Fibroblast of the conjunctiva (primary cell): ENCODE measurements at places on chromosomes 5 and 9.
A peak's percentile ranks its signal among the peaks of the same experiment; 100 is the strongest.

DNA sequence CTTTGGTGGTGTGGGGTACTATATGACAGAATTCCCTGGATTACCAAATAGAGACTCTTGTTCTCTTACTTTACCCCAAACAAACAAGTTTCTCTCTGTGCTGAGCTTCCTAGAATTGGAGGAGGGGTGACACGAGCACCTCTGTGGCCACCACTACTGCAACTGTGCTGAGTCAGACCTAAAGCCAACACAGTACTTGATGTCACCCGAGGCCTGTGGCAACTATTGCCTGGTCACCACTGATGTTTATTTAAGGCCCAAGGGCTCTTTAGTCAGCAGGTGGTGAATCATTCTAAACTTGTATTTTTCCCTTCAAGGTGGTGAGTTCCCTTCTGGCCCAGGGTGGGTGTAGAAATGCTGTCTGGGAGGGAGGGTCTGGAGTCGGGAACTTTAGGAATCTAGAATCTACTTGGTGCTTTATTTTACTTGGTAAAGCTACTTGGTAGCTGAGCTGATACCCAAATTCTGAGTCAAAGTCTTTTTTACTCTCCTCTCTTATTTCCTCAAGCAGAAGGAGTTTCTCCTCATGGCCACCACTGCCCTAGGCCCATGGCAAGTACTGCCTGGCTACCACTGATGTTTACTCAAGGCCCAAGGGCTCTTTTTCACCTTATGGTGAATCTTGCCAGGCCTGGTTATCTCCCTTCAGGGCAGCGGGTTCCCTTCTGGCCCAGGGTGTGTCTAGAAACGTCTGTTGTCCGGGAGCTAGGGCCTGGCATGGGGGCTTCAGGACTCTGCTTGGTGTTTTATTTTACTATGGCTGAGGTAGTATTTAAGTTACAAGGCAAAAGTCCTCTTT, 9.8 kb downstream of the LURAP1L start:
- peak; percentile 51 for DNase-seq

DNA sequence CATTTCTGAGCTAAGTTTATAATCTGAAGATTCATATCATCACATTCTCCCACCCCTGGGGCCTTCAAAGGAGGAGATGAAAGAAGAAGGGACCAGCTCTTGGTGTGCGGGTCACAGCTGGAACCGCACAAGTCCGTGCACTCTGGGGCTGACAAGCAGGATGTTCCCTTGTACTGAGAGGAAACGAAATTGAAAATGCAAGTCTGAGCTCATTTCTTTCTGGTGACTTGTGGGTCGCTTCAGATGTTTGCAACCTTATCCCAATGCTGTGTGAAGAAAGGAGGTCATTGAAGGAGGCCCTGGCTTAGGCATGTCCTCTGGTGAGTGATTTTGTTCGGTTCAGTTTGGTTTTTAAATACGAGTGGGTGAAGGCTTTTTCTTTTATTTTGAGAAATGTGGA, 59.6 kb downstream of the C9orf152 start:
- no peak for DNase-seq

GRCh38 chr5:11792621-11793020, 111.6 kb downstream of the CTNND2 start:
- DNase-seq = no peak

DNA sequence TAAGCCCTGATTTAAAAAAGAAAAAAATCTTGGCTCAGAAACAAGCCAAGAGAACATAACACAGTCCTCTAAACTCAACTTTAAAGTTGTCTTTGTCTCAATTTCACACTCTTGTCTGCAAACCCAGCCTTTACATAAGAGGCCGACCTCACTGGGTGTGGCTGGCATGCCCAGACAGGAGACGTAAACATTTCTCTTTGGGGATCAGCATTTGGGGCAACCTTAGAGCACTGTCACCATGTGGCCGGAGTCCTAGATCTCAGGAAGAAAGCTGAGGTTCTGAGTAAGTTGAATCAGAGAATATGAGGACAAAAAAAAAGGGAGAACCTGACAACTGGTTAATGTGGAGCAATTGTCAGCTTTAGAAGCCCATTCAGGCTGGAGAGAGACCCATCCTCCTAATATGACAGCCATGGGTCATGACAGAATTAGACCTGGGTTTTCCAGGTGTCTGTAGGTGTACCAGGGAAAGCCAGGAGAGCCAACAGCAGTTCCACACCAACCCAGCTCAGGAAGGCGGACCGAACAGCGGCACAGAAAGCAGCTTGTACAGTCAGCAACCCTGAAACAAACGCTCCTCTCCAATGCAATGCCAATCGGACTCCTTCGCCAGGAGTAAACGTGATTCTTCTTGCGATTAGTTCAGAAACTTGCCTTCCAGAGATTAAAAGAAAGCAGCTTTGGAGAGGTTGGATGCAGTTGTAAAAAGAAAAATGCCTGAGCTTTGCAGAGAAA, 97.9 kb upstream of the MAP3K1 start:
- no peak for DNase-seq

GRCh38 chr5:179267071-179267670, 78.1 kb downstream of the ADAMTS2 start:
- DNase-seq = no peak

GRCh38 chr9:69090946-69091345, 55.4 kb downstream of the FXN start:
- DNase-seq = no peak

DNA sequence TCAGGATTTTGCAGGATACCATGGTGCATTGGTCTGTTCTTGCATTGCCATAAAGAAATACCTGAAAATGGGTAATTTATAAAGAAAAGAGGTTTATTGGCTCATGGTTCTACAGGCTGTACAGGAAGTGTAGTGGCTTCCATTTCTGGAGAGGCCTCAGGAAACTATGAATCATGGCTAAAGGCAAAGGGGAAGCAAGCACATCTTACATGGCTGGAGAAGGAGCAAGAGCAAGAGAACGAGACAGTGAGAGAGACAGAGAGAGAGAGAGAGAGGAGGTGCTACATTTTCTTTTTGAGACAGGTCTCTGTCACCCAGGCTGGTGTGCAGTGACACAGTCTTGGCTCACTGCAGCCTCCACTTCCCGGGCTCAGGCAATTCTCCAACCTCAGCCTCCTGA, 43.9 kb downstream of the P4HA2 start:
- no peak for DNase-seq

- DNase-seq = no peak
Observed at GRCh38 chr9:121901616-121902015, 191.5 kb downstream of the TTLL11 start.

GRCh38 chr9:78031444-78031892, at the start of gene GNAQ:
TSS of gene GNAQ (minus strand) at chr9:78031811. CDS start at chr9:78031235, 576 bp downstream.
- no peak for DNase-seq

DNA sequence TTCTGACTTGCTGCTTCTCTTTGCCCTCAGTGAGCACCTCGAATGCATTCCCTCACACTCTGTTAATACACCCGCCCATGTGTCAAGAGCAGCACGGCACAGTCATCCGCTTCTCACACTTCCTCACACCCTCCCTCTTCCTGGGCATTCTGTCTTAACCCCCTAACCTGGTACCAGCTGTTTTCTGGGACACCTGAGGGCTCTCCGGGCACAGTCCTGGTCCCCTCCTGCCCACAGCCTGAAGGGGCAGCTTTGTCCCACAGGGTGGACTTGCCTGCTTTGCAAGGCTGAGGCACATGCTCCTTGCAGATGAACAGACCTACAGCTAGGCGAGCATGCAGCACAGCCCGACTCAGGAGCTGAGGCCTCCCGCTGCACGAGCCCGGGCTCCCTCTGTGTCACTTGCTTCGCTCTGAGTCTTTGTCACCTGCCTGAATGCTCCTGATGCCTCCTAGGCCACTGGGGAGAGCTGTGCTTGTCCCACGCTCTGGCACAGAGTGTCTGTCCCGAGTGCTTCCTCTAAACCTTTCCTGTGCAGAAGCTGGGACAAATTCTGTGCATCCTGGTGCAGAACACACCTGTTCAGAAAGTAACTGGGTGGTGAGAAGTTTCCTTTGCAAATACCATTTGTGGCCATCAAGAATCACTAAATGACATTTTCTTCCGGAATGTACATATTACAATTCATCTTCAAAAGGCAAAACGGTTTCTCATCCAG, 47.8 kb downstream of the AHRR start:
- DNase-seq = no peak

GRCh38 chr5:180297587-180298282, 5.9 kb upstream of the MAPK9 start:
- DNase-seq = no peak

- DNase-seq = no peak
Observed at GRCh38 chr9:129944506-129945116, 98.4 kb downstream of the FNBP1 start.

GRCh38 chr9:92714787-92715487, 45.0 kb upstream of the IPPK start:
- DNase-seq = no peak

DNA sequence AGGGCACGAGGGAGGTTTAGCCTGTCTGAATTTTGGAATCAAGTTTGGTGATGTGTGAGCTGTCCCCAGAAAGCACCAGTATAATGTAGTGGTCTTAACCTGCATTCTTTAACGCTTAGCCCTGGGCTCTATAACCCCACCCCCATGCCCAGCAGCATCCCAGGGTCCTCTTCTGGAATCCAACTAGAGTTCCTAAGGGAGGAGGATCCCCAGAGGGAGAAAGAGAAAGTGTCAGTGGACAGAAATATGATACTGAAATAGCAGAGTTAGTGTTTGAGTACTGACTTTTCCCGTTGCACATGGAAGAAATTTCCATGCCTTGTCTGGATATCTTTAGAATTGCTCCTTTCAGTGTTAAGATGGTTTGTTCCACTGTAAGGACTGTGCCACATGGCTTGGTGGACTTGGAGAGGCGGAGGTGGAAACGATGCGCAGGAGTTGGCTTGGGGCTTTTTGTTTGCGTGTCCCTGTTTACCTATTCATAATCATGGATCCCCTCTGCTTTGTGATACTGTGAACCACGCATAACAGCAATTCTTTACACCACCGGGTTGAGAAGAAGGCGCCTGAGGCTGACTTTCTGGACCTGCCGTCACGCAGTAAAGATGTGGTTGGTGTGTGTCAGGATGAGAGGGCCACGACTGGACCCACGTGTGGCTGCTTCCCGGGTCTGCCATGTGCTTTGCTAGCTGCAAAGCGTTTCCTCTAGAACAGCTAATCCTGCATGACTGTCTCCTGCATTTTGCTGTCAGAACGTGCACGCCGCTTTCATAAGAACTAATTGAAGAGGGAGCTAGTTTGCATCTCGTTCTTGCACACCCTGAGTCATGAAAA, 142.3 kb downstream of the SMARCA2 start:
- peak; percentile 29 for DNase-seq

- peak; percentile 47 for DNase-seq
Observed at GRCh38 chr5:174935854-174936474, 211.6 kb downstream of the MSX2 start.

- no peak for DNase-seq
Observed at GRCh38 chr5:122844136-122844909, 1.1 kb upstream of the SNX24 start.

DNA sequence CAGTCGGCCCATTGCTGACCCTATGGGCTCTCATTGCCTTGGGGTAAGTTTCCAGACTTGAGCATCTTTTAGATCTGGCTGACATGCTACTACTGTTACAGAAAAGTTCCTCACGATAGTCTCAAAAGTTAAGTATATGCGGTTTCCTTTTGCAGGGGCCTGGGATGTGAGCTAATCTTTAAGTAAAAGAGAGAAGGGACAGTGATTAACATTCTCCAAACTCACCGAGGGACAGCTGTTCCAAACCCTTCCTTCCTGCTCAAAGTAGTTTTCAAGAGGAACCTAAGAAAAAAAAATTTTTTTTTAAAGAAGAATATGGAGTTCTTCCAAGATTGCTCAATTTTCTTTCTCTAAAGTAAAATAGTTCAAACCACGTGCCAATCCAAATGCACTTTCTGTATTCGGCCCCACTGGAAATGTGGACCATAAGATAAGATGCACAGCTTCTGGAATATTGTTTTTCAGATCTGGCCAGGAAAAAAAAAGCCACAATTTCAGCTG, 168.0 kb upstream of the SPRY4 start:
- DNase-seq = peak; percentile 26

DNA sequence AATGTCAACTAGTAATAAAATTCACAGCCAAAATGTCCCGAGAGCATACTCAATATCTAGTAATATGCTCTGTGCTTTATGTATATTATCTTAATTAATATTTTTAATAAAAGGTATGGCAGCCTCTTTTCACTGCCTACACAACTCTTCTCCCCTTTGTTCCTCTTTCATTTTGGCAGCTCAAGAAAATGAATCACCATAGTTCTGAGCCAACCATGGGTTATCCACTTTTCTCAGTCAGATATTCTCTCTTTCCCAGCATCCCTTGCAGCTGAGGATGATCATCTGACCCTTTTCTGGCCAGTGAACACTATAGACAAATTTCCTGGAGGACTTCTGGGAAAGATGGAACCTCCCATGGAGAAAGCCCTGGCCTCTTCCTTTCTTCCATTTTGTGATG, 8.2 kb upstream of the DOCK8 start:
- no peak for DNase-seq
